ENCODE measurements at places on chromosomes 2 and 18.

DNA sequence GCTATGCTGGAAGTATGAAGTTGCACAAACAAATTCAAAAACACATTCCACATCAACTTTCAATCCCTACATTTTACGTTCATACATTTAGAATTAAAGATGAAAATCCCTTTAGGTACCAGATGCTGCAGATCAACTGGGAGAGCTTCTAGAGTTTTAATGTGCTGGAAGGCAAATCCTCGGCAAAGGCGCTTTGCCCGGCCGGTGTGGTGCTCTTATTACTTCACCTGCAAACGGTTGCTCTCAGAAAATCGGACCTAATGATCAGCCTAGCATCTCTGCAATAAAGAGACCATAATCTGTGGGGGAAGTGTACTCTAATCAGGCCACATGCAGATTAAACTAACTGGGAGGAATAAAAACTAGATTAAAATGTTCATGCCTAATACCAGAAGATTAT, 513.8 kb downstream of the ZEB2 start:
- DNase-seq, result no peak

- no peak for DNase-seq
These were observed 19.2 kb downstream of the PRKCE start for GRCh38 chr2:45670646-45671045.

- no peak for DNase-seq
These were observed 135.6 kb upstream of the DAPL1 start for GRCh38 chr2:158659483-158659882.

DNA sequence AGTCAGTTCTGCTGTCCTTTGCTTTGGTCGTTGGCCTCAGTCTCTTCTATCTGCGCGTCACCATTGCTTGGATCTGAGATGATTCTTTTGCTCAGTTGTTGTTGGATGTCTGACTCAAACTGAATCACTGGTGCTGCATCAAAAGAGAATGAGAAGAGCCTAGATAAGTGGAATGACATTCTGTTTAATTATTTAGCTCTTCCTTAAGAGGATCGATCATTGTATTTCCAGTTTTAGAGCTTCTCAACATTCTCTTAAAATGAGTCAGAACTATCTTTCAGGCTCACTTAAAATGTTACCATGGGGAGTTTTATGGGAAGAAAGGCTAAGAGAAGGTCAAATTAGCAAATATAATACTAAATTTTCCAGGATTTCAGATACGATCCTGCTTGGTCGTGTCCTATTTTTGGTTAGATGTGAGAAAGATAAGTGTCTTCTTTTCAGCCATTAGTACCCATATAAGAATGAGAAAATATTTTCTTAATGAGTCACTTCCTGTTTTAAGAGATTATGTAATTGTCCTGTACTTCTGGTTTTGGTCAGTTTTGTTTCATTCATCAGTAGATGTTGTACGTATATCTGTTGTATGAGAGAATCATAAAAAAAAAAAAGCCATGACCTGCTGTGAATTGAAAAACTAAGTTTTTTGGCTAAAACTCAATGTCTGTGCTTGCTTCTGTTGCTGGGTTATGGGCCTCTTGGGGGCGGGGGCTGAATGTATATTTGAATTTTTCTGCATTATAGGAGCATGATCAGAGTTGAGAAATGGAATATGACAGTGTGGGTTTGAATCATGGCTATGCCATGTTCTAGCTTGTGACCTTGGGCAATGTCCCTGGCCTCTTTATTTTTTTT, 31.6 kb upstream of the CASP10 start:
- DNase-seq, result peak; percentile 51

- DNase-seq, result no peak
These were observed 60.4 kb downstream of the RHOB start for GRCh38 chr2:20507166-20507692.

- no peak for DNase-seq
These were observed 64.4 kb downstream of the KLHL29 start for GRCh38 chr2:23449413-23449812.

DNA sequence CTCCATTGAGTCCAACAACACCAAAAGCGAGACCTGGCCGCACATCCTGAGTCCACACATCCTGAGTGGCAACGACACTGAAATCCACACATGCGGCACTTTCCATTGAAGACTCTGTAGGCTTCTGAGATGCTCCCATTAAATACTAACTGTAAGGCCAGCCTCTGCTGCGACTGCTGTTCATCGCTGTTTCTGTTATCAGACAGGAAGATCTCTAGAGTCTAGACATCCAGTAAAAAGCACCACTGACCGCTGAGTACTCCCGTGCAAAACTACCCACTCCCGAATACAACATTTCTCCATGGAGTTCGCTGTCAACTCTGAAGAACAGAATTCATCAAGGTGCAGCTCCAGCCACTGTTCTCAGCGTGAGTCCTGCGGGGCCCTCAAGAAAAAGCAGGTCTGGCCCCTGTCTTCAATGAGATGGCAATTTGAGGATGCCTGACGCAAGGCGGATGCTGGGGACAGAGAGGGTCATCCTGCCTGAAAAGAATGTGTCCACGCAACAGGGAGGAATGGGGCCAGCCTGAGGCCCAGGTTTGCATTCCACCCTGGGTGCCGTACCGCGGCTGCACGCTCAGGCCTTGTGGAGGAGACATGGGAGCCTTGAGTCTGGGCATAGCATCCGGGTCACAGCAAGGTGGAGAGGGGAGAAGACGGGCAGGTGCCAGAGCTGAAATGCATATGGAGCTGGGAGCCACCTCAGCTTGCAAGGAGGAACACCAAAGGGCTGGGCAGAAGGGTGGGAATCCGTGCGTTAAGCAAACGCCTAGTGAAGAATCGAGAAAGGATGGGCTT, 61.9 kb downstream of the ZNF516 start:
- DNase-seq, result no peak

DNA sequence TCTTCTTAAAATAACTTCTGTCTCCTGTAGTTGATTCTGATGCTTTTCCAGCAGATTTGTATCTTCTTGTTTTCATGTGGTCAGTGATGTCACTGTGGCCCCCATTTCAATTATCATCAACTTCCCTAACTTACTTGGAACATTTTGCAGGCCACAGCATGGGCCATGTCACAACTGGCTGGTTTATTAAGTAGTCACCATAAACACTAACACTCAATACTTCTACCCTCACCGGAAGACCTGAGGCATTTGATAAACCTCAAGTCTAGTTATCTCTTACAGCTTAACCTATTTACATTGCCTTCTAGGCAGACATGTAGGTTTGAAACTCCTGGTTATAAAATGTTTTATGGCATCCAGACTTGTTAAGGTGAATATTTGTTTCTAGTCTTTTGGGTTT, 37.4 kb upstream of the PROKR1 start:
- DNase-seq, result no peak

DNA sequence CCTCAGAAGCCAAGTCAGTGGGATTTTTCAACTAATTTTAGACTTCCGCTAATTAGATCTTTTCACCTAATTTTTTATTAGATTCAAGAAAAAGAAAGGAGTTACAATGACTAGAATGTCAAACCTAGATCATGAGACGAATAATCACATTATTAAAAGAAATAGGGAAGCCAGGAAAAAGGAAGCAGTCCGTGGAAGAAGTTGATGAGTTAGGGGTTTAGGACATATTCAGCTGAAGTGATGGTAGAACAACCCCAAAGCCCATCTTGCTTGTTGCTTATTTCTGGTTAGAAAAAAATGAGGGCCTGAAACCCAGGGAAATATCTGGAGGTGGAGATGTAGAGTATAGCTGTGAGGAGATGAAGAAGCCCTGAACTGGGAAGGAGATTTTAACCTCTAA, 8.0 kb downstream of the KLF7 start:
- DNase-seq, result no peak

DNA sequence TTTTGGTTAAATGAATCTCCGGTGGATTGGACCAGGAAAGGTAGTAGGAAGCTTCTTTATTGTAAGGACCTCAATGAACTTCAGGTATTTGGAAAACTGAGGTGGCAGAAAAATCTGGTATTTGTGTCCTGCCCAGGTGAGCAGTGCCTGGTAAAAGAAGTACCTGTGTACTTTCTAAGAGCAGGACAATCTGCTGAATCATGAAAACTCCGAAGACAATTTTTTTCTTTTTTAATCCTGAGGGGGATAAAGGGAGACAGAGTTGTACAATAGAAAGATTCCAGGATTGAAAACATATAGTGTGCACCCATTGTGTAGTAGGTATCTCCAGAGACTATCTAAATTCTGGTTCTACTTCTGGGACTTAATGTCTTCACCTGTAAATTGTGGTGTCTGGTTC, 191.8 kb upstream of the SPOPL start:
- no peak for DNase-seq
